ENCODE measurements at places on chromosomes 6 and 20.
A peak's percentile ranks its signal among the peaks of the same experiment; 100 is the strongest.

GRCh38 chr6:158649289-158650143, at the start of gene SYTL3:
Gene SYTL3 (plus strand): TSS chr6:158650054. CDS start chr6:158663269, 13,215 bp downstream.
- DNase-seq, result peak; percentile 48

DNA sequence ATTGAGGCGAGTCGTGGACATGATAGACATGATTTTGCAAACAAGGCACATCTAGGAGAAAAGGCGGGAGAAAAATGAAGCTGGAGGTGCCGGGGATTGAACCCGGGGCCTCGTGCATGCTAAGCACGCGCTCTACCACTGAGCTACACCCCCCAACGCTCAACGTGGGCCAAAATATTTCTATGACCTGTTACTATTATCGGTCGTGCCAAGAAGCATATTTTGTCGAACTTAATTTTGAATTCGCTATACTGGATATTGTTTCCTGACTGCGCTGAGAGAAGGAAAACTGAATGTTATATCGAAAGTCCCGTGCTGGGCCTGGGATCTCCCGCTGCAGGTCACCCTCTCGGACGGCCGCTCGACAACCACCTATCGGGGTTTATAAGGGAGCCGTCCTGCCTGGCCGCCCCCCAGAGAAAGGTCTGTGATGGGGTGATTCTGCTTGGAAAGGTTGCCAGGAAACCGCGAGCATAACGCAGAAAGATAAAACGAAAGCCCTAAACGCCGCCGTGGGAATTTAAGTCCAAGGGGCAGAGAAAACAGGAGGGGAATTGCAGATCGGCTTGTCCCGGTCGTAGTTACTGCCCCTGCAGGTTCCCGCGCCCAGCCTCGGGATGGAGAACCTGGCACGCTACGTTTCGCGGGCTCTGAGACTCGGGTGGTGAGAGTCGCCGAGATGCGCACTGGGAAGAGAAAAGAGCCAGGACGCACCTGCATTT, 60.0 kb downstream of the TRIM27 start:
- DNase-seq, result peak; percentile 50

GRCh38 chr6:35044145-35044745, 96.9 kb downstream of the TCP11 start:
- no peak for DNase-seq

DNA sequence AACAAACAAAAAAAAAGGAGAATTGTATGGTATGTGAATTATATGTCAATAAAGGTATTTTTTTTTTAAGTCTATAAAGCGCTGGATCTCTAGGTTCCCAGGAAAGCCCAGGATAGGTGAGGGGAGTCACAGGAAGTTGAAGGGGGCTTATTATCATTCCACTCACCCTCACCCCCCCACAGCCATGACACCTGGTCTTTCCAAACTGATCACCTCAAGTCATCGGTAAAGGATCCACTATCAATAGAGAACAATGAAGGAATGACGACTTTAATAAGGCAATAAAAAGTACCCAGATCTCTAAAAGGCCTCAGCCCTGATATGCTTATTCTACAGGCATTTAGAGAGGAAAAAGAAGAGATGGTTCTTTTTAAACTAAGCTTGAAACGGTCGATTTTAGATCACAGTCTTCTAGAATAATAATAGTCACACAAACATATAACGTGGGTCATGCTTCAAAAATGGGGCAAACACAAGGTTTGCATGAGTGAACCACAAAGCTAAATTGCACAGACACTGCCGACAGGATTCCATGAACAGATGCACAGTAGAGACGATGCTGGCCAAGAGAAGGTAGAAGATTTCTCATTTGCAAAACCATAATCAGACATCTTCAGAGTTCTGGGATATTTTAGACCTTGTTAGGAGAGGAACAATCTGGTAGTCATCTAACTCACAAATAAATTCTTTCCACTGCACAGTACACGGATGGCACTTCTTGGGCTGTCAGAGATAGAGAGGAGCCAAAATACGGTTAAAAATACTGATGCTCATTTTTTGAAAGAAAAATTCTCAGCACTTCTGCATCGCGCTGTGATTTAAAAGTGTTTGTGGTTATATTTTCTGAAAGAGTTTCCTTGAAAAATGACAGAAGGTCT, 21.0 kb downstream of the ZMYND8 start:
- no peak for DNase-seq

- no peak for DNase-seq
These were observed 71.7 kb upstream of the ZMYND8 start for GRCh38 chr20:47428164-47428563.

- peak; percentile 27 for DNase-seq
These were observed 1.0 kb downstream of the NAPB start for GRCh38 chr20:23419995-23420901.

DNA sequence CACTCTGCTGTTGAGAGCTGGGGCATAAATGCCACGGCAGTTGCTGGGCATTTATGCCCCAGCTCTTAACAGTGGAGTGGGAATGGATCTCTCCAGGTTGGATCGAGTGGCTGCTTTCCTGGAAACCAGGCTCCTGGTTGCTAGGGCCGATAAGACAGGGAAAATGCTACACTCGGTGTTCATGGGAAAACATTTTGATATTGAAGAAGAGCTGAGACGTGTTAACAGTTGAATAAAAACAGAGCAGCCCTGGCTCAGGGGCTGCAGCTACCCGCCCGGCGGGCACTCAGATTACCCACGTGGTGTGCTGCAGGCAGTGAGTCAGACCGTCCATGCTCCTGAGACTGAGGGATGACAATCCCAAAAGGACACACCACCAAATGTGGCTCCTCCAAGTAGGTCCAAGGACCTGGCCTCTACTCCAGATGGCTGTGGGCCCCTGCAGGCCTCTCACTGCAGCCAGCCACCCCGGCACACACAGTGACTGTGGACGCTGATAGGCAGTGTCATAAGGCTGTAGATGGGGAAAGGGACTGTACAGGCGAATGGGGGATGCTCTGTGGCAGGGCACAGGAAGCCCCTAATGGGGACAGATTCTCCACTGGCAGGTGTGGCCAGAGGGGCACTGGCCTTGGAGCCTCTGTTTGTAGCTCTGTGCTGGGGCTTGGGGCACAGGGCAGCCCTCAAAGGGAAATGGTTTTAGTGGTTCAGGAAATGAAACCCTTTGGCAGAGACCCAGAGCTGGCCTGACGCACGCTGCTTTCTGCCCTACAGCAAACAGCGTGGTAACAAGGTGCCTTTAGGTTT, 237.8 kb downstream of the LY86 start:
- no peak for DNase-seq

DNA sequence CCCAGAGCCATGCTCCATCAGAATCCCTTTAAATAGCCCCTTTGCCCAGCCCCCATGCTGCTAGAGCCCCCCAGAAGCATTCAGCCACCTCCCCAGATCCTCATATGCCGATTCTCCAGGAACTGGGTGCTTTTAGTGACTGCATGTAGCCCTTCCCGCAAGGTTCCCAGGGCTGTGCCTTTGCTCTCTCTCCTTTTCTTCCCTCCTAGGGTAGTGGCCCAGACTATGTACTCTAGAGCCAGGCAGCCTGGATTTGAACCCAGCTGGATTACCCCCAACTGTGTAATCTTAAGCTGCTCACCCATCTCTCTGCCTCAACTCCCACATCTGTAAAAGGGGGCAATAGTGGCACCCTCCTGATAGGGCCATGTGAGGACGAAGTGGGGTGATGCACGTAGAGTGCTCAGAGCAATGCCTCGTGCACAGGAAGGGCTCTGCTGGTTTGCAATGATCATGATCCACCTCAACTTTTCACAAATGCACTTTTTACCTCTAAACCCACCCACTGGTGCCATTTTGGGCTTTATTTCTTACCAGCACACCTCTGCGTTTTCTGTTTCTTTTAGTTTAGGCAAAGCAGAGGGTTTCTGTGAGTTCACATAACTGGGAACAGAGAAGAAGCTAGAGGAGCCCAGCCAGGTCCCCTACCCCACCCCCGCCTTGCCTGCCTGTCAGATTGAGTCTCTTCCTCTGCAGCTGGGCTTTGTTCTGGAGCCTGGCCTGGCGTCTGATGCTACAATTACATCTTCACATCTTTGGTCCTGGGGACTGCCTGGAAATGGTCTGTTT, 396.5 kb downstream of the RNGTT start:
- no peak for DNase-seq

DNA sequence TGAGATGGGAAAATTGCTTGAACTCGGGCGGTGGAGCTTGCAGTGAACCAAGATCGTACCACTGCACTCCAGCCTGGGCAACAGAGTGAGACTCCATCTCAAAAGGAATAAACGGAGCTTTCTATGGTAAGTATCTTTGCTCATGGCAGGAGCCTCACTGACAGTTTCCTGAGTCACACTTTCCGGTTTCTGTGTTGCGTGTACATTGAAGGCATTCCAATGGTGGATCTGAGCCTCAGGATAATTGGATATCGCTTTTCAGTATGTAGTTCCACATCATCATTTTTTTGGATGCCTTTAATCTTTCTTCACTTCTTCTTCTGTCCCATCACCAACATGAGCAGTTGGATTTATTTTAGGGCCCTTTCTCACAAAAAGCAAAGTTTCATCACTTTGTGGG, 28.6 kb upstream of the GTSF1L start:
- no peak for DNase-seq

- DNase-seq, result no peak
These were observed 17.7 kb downstream of the HCK start for GRCh38 chr20:32069711-32070110.

- DNase-seq, result no peak
These were observed 286.6 kb downstream of the TENT5A start for GRCh38 chr6:81465859-81466258.

DNA sequence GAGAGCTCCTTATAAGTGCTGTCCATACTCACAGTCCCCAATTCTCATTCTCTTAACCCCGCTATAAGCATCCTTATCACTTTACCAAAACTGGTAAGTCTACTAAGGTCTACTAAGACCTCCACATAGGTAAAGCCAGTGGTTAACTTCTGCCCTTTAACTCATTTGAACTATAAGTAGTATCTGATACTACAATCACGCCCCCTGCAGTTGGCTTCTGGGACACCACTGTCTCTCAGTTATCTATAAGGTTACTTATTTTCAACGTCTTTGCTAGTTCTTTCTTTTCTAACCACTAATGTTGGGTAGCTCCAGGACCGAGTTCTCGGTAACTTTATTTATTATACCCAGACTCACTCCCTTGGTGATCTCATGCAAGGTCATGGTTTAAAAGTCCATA, 142.6 kb downstream of the ARHGAP18 start:
- peak; percentile 6 for DNase-seq

DNA sequence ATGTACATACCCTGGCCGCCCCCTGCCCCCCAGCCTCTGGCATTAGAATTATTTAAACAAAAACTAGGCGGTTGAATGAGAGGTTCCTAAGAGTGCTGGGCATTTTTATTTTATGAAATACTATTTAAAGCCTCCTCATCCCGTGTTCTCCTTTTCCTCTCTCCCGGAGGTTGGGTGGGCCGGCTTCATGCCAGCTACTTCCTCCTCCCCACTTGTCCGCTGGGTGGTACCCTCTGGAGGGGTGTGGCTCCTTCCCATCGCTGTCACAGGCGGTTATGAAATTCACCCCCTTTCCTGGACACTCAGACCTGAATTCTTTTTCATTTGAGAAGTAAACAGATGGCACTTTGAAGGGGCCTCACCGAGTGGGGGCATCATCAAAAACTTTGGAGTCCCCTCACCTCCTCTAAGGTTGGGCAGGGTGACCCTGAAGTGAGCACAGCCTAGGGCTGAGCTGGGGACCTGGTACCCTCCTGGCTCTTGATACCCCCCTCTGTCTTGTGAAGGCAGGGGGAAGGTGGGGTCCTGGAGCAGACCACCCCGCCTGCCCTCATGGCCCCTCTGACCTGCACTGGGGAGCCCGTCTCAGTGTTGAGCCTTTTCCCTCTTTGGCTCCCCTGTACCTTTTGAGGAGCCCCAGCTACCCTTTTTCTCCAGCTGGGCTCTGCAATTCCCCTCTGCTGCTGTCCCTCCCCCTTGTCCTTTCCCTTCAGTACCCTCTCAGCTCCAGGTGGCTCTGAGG, 7.6 kb downstream of the CDKN1A start:
- no peak for DNase-seq

- DNase-seq, result no peak
These were observed 60.2 kb downstream of the UBE2V1 start for GRCh38 chr20:50052550-50053361.

GRCh38 chr20:45947110-45947866, 12.8 kb downstream of the PCIF1 start:
- DNase-seq, result no peak

- DNase-seq, result no peak
These were observed 20.8 kb upstream of the MLN start for GRCh38 chr6:33824461-33825154.

DNA sequence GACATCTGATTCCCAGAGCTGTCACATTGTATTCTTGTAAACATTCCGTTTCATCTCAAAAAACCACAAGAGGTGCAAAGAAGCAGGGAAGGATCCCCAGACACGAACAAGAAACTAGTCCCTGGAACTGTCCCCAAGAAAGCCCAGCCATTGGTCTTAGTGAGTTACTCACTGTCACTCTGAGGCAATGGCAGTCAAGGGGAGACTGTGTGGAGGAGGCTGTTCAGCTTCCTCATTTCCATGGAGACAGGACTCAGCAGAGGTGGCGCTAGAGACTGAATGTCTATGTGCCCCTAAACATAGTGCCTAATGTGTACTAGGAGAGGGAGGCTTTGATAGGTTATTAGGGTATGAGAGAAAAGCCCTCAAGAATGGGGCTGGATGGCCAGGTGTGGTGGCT, 11.1 kb downstream of the ULBP1 start:
- DNase-seq, result no peak

DNA sequence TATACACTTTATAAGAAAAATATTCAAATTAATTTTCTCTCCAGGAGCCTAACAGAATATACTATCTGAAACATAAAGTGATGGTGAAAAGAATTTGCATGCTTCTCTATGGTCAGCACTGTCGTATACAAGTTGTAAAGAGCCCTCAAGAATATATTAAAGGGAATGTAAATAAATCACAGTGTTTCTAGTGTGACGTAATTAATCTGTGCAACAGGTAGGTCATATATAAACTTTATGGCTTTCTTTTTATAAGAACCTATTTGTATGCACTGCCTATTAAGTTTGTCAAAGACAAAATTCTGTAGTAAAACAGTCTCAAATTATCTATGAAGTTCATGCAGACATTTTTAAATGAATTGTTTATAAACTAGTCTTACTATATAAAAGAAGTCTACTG, 347.9 kb upstream of the EYS start:
- DNase-seq, result no peak

GRCh38 chr20:56872620-56873458, 243.7 kb downstream of the TFAP2C start:
- DNase-seq, result no peak

DNA sequence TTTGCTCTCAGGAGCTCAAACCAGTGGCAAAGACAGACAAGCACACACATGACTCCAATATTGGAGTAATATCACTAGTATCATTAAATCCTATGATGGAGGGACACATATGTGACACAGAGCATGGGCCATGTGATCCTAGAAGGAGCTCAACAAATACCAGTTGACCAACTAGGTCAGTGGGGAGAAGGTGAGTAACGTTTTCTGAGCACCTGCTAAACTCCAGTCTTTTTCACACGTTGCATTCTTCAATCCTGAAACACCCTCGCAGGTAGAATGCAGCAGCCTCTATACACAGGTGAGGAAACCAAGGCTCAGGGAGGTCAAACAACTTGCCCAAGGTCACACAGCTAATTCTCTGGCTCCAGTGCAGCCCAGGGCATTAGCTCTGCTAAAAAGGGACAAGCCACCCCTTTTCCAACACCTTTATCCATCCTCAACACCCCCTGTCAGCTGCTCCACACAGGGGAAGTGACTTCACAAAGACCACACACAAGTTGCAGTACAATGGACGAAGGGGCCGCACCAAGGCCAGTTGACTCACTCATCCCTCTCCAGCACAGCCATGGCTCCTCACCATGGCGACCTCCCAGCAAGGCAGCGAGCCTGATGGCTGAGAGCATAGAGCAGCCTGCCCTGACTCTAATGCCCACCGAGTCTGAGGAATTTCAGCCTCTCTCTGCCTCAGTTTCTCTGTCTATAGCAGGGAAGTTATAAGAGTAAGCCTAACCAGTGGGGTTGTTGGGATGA, 4.4 kb downstream of the CAPN11 start:
- DNase-seq, result no peak

Data from stimulated activated CD8-positive, alpha-beta memory T cell treated with anti-CD3 and anti-CD28 coated beads, Interleukin-15, amount 100 ng/mL, for 4 hours (primary cell).